ENCODE measurements at places on chromosomes 2 and 18.

- DNase-seq, result no peak
Measured at GRCh38 chr2:84999553-84999955, 28.6 kb downstream of the KCMF1 start.

GRCh38 chr2:120988700-120989511, 253.2 kb downstream of the GLI2 start:
- no peak for DNase-seq

GRCh38 chr2:223797037-223797436, 40.3 kb downstream of the AP1S3 start:
- no peak for DNase-seq

DNA sequence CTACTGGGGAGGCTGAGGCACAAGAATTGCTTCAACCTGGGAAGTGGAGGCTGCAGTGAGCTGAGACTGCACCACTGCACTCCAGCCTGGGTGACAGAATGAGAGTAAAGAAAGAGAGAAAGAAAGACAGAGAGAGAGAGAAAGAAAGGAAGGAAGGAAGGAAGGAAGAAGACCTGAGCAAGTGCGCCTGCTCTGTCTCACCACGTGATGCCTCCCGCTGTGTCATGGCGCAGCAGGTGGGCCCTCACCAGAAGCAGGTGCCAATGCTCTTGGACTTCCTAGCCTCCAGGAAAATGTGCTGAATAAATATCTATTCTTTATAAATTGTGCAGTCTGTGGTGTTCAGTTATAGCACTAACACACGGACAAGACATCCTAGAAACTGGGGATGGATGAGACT, 270.0 kb downstream of the CYP26B1 start:
- no peak for DNase-seq

GRCh38 chr18:73151086-73151485, 283.3 kb upstream of the NETO1 start:
- DNase-seq, result no peak

DNA sequence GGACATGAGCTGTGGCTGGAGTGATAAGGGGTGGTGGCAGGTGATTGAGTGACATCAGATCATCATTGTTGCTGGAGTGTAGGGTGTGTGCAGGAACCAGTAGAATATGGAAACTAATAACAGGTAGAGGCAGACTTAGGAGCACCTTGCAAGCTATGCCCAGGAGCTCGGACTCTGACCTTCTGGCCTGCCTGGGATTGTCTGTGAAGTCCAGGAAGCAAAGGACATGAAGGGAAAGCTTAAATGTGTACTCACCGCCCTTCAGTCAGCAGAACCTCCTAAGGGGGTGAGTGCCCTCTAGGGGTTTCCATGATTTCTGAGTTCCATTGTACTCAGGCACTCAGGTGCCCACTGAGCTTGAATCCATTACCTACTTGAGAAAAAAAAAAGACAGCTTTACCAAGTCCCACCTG, 104.2 kb downstream of the CRIM1 start:
- peak; percentile 30 for DNase-seq

GRCh38 chr2:47558768-47559684, 156.1 kb downstream of the MSH2 start:
- DNase-seq, result no peak

- no peak for DNase-seq
Measured at GRCh38 chr2:74619651-74620297, 28.4 kb downstream of the M1AP start.

DNA sequence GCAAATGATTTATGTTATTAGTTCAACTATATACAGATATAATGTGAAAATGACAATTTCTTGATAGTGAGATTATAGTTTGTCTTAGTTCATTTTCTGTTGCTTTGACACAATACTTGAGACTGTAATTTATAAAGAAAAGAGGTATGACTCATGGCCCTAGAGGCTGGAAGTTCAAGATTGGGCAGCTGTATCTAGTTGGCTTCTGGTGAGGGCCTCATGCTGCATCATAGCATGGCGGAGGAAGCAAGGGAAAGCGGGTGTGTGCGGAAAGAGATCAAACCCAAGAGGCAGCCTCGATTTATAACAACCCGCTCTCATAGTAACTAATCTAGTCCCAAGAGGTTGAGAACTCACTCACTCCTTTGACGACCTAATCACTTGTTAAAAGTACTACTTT, 11.4 kb downstream of the PLEKHA3 start:
- no peak for DNase-seq

DNA sequence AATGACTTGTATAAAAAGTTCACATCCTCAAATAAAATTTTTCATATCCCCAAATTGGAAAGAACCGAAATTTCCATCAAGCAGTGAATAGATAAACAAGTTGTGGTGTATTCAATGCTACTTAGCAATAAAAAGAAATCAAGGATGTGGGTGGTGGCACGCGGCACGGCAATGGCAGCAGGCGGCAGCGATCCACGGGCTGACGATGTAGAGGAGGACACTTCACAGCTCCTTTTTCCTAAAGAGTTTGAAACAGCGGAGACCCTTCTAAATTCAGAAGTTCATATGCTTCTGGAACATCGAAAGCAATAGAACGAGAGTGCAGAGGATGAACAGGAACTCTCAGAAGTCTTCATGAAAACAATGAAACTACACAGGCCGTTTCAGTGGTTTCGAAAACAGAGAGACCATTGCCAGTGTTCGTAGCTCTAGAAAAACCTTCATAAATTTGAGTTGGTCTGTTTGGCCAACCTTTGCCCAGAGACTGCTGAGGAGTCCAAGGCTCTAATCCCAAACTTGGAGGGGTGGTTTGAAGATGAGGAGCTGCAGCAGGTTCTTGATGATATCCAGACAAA, 9.8 kb upstream of the IL36A start:
- DNase-seq, result no peak

- DNase-seq, result peak; percentile 42
Measured at GRCh38 chr2:146734042-146734820, 1110.6 kb upstream of the ACVR2A start.

DNA sequence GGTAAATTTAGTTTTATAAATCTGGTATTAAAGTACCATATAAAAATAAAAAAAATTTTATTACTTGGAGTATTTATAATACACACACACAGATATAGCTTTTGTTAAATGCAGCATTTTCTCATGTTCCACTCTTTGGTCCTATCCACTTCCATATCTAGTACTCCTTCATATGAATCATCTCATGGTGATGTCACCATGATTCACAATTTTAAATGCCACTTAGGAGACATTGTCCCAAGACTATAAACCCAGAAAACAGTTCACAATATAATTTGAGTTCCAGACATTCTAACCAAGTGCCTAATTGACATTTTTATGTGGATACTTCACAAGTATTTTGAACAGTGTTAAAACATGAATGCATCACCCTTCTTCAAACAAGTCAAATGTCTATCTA, 1398.3 kb downstream of the DSC3 start:
- no peak for DNase-seq

DNA sequence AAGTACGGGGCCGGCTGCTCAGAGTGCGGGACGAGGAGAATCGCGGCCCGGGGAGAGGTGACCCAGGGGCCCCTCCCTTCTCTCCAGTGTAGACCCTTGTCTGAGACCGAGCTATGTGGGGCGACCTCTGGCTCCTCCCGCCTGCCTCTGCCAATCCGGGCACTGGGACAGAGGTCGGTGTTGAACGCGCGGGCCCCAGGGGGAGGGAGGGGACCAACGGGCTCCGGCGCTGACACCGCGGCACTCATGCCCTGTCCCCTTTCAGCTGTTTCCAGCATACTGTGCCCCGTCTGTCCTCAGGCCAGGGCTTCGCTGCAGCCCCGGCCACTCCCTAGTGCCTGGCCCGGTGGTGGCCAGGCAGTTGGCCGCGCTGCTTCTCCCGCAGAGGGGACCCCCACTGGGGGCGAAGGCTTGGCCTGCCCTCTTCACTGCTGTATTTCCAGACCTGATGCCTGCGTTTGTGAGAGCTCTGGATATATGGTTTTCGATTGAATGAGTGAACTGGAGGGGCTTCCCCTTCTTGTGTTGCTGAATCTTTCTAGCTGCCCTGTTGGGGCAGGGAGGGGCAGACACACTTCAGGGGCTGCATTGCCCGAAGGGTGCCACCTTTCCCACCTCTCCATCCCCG, 809 bp downstream of the DBI start:
- peak; percentile 69 for DNase-seq

- no peak for DNase-seq
Measured at GRCh38 chr2:54482715-54483114, 26.6 kb downstream of the SPTBN1 start.

- DNase-seq, result no peak
Measured at GRCh38 chr18:45540125-45540524, 75.2 kb upstream of the SLC14A2 start.

All from HuH-7 (cell line).